ENCODE measurements at places on chromosomes 11 and 22.

DNA sequence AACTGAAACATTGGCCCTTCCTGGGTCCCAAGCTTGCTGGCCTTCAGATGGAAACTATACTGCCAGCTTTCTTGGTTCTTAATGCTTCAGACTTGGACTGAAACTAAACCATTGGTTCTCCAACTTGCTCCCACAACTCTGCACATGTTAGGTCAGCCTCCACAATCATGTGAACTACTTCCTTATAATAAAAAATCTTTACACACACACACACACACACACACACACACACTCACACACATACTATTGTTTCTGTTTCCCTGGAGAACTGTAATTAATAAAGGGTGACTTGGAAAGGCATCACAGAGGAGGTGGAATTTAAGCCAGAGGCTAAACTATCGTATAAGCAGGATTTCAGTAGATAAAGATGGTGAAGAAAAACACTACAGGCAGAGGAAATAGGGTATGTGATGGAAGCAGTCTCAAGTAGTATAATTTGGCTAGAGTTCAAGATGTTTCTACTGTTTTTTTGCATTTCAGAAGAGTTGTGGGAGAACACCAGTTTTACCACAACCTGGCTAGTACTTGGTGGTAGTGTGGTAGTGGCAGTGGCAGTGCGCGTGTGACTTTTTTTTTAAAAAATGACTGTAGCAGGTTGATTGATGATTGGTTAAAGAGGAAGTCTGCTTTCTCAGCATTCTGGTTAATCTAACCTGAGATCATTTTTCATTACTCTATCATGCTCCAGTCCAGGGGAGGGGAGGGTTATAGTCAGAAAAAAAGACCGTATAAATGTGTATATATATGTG lies 70.1 kb downstream of the PDE3B start:
- no peak for DNase-seq

- DNase-seq = no peak
Measured at GRCh38 chr11:46665356-46665755, 35.1 kb downstream of the ARHGAP1 start.

- DNase-seq = no peak
Measured at GRCh38 chr22:42991010-42991651, 23.8 kb downstream of the PACSIN2 start.

DNA sequence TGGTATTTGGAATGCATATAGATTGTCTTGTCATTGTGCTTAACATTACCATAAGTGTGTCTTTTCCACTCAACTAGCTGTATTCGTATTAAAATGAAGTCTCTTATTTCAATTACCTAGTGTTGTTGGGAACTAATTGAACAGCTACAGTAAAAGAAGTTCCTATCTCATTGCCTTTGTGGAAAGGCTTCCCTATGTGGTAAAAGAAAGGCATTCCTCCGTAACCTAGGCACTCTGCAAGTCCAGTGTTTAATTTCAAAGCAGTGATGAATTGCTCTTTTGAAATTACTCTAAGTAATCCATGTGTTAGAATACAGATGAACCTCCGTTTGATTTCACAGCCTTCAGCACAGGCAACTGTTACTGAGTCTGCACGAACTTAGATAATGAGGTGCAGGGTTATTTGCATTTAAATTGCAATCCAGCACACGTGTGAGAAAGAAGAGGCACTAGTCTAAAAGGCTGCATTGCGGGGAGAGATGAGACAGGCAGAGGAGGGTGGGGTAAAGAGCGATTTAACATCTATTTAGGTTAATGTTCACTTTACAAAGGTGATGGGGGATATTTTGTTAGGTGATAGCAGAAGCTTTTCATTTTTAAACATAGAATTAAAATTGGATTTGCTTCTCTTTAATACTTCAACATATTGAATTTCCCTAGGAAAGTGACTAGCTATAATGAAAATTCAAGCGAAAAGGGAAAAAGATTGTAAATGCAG lies 25.0 kb upstream of the CRTAM start:
- DNase-seq = no peak

DNA sequence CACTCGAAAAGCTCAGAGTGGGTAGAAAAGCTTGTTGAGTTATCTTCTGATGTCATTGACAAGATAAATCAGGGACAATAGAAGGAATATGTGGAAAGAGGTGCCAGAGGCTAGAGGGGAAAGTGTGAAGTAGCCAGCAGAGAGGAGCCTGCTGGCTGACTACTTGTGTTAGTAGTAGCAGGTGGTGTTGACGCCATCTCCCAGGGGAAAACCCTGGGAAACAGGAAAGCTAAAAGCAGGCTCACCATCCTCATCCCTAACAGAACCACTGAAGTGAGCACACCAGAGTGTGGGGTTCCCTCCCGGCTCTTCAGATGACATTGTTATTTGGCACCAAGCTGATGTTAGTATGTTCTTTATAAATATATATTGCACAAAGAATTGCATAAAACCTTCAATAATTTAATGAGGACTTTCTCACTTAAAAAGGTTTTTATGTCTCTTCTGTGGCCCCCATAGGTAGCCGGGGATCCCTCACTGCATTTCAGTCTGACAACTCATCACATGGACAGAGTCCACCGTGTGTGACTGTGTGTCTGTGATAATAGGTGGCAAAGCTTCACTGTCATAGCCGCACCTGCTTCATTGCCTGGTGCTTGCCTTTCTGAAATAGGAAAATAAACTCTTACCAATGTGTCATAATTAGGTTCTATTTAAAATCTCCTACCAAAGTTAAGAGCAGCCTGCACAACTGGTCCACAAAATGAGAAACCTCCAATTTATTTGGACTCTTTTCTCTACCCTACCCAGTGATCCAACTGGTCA lies 63.2 kb upstream of the TOP3B start:
- no peak for DNase-seq

- peak; percentile 34 for DNase-seq
Measured at GRCh38 chr11:1832211-1832919, 2.4 kb upstream of the SYT8 start.

- no peak for DNase-seq
Measured at GRCh38 chr11:61106894-61107470, 4.7 kb downstream of the CD5 start.

- DNase-seq = no peak
Measured at GRCh38 chr11:129328756-129329155, 46.9 kb upstream of the BARX2 start.

DNA sequence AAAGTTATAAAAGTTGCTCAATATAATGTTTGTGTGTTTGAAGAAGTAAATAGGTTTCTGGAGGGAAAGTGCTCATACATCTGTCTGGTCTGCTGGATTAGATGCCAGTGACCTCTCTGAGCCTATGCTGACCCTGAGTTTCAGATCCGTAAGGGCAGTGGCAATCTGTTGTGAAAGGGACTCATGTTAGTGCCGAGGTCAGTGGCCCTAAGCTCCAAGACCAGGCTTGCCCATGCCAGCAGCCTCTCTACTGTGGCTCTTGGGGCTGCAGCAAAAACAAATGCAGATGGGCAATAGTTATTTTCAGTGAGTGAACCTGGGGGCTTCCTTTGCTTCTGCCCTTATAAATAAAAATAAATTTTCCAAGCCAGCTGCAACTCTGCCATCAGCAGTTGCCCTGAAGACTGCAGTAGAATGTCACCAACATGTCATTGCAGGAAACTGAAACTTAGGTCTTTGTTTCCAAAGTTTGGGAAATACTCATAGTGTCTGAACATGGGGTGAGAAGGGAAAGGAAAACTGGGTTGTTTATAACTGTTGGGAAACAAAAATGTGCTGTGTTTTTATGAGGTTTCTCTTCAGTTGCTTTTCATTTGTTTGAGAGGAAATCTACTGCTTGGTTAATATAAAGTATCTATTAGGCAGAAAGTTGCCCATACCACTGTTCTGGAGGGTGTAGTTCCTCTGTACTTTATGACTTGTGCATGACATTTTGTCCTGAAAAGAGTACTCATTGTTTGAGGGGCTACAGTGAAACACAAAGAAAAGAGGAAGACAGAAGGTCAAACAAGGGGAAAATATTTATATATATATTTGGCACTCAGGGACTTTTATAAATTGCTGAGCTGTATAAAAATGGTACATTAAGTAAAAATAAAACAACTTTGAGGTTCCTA lies 9.5 kb upstream of the MS4A4E start:
- no peak for DNase-seq

DNA sequence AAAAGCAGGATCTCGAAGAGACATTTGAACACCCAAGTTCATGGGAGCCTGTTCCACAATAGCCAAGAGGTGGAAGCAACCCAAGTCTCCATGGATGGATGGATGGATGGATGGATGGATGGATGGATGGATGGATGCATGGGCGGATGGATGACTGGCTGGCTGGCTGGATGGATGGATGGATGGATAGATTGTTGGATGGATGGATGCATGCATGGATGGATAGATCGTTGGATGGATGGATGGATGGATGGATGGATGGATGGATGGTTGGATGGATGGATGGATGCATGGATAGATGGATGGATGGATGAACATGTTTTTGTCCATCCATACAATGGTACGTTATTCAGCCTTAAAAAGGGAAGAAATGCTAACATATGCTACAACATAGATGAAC lies 603.4 kb downstream of the BRD1 start:
- DNase-seq = no peak

GRCh38 chr22:44404341-44405020 lies 91.7 kb upstream of the SHISAL1 start:
- DNase-seq = no peak
